ENCODE measurements at places on chromosomes 16 and 17.

DNA sequence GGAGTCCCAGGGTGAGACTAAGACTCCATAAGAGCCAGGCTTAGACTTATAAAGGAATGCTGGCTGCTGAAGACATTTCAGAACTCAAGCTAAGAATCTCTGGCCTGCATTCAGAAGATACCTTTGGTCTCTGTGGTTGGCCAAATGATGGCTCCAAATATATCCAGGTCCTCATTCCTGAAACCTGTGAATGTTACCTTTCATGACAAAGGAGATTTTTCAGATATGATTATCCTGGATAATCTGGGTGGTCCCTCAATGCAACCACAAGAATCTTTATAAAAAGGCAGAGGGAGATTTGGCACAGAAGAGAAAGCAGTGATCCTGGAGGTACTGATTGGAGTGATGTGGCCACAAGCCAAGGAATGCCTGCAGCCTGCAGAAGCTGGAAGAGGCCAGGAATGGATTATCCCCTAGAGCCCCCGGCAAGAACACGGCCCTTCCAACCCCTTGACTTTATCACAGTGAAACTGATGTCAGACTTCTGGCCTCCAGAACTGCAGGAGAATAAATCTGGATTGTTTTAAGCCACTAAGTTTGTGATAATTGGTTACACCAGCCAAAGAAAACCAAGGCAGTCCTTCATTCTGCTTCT is 253.3 kb downstream of the SLC39A11 start:
- no peak for DNase-seq

- DNase-seq, result no peak
These were observed 9.8 kb upstream of the MED11 start for GRCh38 chr17:4721203-4722135.

- no peak for DNase-seq
These were observed 11.8 kb upstream of the MTSS2 start for GRCh38 chr16:70697594-70698170.

- no peak for DNase-seq
These were observed 21.7 kb downstream of the CREBBP start for GRCh38 chr16:3858801-3859200.

Data from activated naive CD4-positive, alpha-beta T cell (primary cell).